ENCODE measurements at places on chromosomes 2 and 18.

DNA sequence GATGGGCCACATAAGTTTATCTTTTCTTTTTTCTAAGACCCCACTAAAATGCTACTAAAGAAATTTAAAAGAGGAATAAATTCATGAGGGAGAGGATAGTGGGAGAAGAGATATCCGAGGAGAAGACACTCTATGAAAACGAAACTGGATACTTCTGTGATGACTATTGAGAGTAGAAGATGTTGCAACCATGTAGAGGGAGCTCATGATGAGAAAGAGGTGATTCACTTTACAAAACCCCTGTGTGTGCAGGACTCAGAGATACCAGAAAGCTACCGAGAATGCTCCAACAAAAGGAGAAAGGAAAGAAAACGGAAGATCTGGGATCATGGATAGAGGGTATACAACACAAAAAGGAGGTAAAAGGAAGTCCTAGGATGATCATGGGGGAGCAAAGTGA is 34.9 kb downstream of the SLC38A11 start:
- DNase-seq: peak; percentile 97

DNA sequence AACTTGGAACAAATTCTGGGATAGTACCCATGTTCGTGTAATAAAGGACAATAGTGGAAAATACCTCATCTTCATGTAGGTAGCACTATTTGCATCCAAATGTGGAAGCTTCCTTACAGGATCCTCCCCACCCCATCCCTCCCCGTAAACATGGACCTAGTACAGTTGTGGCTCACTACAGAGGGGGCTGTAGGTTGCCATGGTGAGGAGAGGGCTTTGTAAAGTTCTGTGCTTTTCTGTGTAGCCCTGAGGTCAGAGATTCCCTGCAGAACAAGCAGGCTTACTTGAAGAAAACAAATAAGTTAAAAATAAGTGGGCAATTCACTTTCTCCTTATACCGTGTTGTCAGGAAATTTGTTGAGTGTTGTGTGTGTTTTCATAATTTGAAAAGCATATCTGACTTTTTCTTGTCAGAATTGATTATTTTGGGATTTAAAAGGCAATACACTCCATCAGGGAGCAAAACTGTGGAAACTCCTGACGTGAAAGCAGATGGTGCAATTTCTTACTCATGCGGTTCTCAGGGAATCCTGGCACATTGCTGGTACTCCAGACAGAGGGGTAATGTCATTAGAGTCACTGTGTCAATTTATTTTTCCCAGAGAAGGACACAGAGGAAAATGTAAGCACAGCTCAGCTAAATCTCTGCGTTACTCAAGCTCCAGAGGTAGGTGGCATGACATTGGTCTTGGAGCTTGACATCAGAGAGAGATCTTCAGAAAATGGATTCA is 174.2 kb upstream of the LHCGR start:
- DNase-seq: no peak

DNA sequence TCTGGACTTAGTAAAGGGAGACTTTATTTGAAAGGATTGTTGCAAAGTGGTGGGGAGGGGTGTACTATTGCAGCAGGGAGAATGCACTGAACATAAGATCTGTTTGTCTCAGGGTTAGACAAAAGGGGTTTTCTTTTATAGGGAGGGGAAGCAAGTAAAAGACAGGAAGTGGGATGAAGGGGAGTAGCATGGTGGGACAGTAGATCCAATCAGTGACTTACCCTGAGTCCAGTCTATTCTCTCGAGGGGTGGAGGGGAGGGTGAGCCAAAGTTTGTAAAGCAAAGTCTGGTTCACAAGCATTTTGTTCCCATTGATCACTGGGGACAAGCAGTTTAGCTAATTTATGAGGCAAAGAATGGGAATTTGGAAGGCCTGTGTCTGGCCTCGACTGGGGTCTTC is 35.0 kb upstream of the CYP27C1 start:
- no peak for DNase-seq

DNA sequence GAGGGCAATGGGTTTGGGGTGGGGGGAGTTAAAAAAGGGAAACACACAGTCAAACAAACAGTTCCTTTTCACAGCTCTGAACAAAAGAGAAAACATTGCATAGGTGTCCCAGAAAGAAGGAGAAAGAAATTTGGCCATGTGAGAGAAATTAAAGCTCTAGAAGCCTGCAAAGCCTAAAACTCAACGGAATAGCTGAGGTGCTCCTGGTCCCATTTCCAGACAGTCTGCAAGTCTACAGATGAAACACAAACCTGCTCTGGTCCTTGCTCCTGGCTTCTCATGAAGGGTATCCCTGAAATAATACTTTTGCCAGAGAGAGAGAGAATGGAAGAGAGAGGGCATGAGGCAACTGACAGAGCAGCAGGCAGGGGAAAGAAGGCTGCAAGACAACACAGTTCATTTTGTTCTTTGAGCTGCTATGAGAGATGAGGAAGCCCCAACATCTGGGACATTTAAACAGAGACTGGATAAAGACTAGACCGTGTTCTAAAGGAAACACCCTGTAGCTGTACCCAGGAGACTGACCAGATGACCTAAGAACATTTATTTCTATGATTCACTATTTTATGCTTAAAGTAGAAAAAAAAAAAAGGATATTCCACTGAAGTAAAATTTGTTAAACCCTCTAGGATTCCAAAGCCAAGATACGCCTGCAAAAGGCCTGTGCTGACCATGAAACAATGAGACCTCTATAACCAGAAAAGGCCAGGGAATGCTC is 57.3 kb upstream of the CYP26B1 start:
- peak; percentile 63 for DNase-seq

DNA sequence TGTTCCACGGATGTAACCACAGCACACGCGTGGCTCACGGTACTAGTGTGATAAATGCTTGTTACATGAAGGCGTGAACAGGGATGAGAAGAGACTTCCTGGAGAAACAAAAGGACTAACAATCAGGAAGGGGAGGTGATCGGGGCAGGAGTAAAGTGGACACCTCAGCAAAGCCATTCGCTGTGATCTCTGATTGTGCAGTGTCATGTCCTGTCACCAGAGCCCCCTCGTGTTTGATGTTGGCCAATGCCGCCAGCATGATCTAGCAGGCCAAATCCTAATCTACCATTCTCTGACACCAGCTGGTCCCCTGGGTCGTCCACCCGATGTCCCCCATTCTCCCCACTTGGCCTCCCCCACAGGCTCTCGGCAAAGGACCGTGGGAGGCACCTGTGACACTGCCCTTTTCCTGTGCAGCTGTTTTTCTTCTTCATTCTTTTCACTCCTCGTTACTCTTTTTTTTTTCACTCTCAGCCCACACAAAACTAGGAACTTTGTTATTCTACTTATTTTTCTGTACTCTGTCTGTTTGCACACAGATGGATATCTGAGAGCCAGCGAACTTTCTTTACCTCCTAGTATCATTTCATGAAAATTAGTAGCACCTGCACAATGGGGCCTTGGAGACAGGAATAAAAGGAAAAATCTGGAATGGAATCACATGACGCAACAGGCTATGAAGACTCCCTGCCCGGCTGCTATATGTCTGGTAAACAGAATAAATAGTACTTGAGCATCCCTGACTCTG is 146.8 kb downstream of the TGIF1 start:
- peak; percentile 34 for DNase-seq

DNA sequence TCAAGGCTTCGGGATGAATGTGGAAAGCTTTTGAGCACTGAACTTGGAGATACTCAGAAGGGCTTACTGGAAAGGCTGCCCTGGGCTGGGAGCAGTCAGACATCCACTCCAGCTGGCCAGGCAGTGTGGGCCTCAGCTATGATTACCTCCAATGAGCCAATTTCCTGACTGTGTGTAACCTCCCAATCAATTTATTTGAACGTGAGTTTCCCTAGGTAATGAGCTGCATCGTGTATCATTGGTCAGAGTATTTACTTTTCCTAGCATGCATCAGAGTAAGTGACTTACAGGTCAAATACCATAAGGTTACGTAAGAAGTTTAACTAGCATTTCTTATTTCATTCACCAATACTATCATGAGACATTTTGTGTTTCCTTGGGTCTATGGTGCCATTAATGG is 11.0 kb upstream of the CTAGE1 start:
- peak; percentile 34 for DNase-seq

DNA sequence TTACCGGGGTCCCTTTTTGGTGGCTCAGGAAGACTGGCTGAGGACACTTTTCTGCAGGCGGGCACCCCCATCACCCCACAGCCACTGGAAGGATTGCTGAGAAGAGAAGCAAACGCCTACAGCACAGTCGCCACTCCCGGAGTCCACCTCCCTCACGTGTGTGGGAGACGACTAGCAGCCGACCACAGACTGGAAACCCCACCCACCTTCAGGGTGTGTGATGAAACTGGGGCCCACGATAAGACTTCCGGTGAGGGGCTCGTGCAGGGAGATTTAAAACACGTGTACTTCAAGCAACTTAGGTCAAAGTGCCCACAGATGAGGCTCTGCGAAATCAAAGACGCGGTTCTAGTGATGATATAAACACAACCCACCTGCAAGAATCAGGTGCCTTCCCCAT is 26.3 kb downstream of the MBP start:
- DNase-seq: no peak

DNA sequence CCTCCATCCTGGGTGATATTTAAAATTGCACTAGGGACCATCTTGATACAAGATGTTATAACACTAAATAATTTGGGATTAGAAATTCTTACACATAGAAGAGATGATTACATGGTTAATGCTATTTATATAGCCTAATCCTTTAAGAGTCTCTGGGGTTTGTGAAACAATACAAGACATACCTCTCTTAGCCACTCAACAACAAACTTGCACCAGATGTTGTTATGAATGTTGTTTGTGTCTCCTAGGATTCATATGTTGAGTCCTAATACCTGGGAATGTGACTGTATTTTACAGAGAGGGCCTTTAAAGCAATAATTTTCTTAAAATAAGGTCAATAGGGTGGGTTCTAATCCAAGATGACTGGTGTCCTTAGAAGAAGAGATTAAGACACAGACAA is 678.3 kb downstream of the NYAP2 start:
- DNase-seq: no peak

- no peak for DNase-seq
Observed at GRCh38 chr2:99166218-99166617, 11.5 kb downstream of the LIPT1 start.

DNA sequence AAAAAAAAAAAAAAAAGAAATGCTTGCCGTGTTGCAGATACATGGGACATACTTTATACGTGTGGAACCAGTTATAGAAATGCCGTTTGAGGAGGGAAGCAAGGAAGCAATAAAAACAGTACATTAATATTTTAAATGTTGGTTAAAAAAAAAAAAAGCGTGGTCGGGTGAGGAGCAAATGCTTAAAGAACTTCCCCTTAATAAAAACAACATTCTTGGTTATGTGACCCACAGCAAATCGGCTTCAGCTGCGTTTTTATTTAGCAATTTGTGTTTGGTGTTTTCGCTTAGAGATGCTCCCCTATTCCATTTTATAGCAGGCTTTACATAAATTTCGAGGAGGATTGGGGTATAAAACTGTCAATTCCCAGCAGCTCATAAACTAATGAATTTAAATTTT is 223.6 kb downstream of the LRRTM1 start:
- no peak for DNase-seq

GRCh38 chr2:173851141-173851641 is 114.0 kb downstream of the SP3 start:
- DNase-seq: no peak
